Mesenteric fat pad (tissue), 1 donor: ENCODE measurements at places on chromosomes 12 and 14. TPM values are rescaled to one million over a fixed set of nuclear protein-coding genes. Genes with fewer than 3 reads are reported as not detected.

ETFBKMT gene
- 3.3 TPM for total RNA-seq

SLC16A7 gene
- 91.9 TPM for total RNA-seq

C1R gene
- total RNA-seq: 789 TPM

CLECL1 gene
- total RNA-seq: not detected

GPR84 gene
- 2.3 TPM for total RNA-seq

CD163L1 gene
- total RNA-seq: 16.7 TPM

LRP1-AS gene
- not detected for total RNA-seq

FOXA1 gene
- not detected for total RNA-seq

LRCOL1 gene
- not detected for total RNA-seq

ACIN1 gene
- total RNA-seq: 137 TPM

ART4 gene
- 1.6 TPM for total RNA-seq

AQP6 gene
- not detected for total RNA-seq

PLBD2 gene
- 62.9 TPM for total RNA-seq

MYF6 gene
- not detected for total RNA-seq

PPP2R5C gene
- 124 TPM for total RNA-seq

CD4 gene
- 31.3 TPM for total RNA-seq

RNASE7 gene
- total RNA-seq: 0.39 TPM

AKAP5 gene
- total RNA-seq: 0.45 TPM

TAS2R9 gene
- total RNA-seq: not detected

SRGAP1 gene
- total RNA-seq: 20.5 TPM

TBC1D30 gene
- total RNA-seq: 5.9 TPM

RERG gene
- total RNA-seq: 15.9 TPM

KRT71 gene
- total RNA-seq: not detected

SSPN gene
- total RNA-seq: 21.1 TPM
